Bladder microvascular endothelial cell (primary cell): ENCODE measurements at places on chromosomes 7 and 10. TPM values are rescaled to one million over a fixed set of nuclear protein-coding genes. Genes with fewer than 3 reads are reported as not detected.

MYL10 gene
- total RNA-seq = not detected in 2 replicates

LDB3 gene
- total RNA-seq = not detected in 2 replicates

GRID1 gene
- total RNA-seq = 0.06 TPM in 1 of 2 replicates, not detected in the other

GNGT1 gene
- total RNA-seq = not detected in 2 replicates

ACBD7 gene
- 2.4 and 3.1 TPM in 2 replicates for total RNA-seq

FAM241B gene
- 0.88 TPM in 1 of 2 replicates, not detected in the other for total RNA-seq

LLCFC1 gene
- total RNA-seq = not detected in 2 replicates

AOAH gene
- 0.57 TPM in 1 of 2 replicates, not detected in the other for total RNA-seq
